KBM-7 (cell line): ENCODE measurements at places on chromosomes 4 and X.

DNA sequence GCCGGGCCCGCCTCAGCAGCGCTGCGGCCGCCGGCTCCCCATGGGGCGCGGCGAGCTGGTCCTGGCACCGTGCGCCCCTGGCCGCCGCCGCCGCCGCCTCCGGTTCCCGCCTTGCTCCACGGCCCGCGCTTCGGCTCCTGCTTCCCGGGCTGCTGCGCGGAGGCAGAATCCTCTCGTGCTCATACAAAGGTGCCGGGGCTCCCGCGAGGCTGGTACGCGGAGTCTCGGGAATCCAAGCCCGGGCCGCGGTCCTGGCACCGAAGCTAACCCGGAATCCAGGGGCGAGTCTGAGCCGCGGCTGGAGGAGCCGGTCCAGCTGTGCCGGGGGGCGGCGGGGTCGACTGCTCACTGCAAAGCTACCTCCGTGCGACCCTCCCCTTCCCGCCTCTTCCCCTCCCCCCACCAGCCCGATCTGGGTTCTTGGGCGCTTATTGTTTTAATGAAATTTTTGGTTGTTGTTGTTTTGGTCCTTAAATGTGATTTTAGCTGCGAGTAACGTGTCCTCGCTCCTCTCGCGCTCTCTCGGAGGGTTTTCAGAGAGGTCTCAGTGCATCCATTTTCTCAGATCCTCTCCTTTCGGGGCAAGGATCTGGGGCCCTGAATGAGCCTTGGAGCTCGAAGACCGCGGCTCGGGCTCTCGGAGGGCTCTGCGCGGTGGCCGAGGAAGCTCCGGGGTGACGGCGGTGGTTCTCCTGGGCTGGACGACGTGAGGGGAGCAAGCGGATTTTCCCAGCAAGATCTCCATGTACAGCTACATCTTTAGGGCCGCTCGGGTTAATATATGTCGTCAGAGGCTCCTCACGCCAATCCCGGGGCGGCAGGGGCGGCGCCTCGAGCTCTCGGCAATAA, at the start of gene HAND2:
HAND2 (minus strand) TSS at position 753 of the 849 bp plus-strand sequence. CDS start 940 bp downstream, outside the sequence.
- DNase-seq: no peak

DNA sequence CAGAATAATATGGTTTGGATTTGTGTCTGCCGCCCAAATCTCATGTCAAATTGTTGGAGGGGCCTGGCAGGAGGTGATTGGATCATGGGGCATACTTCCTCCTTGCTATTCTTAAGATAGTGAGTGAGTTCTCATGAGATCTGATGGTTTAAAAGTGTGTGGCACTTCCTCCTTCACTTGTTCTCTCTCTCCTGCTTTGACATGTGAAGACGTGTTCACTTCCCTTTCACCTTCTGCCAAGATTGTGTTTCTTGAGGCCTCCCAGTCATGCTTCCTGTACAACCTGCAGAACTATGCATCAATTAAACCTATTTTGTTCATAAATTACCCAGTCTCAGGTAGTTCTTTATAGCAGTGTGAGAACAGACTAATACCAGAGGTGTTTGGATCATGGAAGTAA, 325.7 kb upstream of the GIMD1 start:
- DNase-seq: peak; percentile 89

GRCh38 chr4:174434455-174434854, 87.8 kb downstream of the HPGD start:
- no peak for DNase-seq

GRCh38 chr4:57039345-57039744, 60.6 kb downstream of the POLR2B start:
- DNase-seq: no peak

DNA sequence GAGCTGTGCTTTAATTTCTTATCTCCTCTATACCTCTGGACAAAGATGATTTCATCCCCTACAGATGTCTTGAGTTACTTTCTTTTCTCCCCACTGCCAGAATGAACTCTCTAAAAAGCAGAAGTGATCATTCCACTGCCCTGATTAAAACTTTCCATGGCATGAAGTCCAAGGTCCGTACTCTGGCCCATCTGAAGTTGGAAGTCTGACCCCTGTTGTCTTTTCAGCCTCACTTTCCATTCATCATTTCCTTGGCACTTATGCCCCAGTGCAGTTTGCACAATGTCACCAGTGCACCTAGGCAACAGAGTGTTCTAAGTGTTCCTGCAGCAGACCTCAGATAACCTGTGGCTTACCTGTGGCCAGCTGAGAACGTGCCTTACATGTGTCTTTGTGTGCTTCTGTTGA, 242.4 kb downstream of the FRAS1 start:
- peak; percentile 10 for DNase-seq

DNA sequence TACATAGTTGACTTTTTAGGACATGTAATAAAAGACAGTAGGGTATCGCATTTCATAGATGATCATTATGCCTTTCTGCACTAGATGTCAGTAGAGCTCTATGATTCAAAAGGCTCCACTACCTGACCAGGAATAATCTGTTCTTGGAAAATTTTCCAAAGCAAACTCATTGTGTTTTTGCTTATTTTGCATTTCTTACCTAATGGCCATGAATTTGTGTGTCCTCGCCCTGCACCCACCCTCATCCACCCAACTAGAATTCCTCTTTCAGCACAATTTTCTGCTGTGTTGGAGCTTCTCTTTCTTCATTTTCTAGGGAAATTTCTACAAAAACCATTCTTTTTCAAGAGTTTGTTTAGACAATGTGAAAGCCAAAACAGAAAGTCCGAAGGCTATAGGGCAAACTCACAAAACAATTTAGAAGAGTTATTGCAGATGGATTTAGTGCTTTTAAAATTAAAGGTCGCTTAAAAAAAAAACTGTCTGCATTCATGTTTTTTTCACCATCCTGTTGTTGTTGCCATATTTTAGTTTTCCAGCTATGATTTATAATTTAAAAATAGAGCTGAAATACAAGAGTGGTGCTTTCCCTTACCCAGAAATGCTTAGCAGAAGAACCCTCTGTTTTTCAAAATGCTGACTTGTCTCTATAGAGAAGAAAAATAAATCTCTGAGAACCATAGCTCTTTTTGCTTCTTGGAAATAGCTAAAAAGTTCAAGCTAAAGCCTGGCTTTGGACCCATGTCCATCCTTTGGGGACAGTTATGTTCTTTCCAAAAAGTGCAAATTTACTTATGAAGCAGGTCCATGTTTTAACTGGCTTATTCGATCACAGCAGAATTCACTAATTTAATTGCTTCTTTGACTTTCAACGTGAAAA, 183.7 kb downstream of the SPATA18 start:
- DNase-seq: peak; percentile 20

DNA sequence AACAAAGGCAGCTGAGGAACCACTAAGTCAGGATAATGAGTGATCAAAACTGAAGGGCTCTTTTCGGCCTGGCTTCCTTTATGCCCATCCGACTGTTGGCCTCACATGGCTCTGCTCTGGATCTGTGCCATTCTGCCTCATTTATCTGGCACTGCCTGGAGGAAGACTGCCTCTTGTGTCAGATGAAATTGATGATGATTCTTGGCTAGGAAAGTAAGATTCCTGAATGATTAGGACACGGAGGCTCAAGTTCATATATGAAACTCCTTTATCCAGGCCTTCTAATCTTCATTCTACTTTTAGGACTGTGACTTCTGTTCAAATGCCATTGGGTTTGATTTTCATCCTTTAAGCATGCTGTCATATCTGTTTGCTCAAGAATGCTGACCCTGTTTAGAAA, 475.4 kb upstream of the RPS6KA3 start:
- no peak for DNase-seq

DNA sequence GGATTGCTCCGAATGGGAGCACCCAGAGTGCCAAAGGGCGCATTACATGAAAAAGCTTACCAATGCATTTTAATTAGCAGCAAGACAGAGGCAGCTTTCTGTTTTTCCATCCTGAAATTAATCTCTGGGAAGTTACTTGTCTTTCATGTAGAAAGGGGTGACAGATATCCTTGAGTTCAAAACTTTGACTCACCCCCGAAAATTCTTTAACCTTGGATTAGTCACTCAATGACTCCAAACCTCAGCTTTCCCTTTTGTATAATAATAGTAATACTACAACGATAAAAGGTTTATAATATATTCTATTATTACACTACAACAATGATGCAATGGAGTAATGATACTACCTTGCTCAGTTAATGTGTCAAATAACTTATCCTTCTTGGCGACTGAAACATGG, 126.3 kb downstream of the ADAMTS3 start:
- DNase-seq: no peak

GRCh38 chrX:80817002-80817401, 7.3 kb upstream of the BRWD3 start:
- DNase-seq: no peak

DNA sequence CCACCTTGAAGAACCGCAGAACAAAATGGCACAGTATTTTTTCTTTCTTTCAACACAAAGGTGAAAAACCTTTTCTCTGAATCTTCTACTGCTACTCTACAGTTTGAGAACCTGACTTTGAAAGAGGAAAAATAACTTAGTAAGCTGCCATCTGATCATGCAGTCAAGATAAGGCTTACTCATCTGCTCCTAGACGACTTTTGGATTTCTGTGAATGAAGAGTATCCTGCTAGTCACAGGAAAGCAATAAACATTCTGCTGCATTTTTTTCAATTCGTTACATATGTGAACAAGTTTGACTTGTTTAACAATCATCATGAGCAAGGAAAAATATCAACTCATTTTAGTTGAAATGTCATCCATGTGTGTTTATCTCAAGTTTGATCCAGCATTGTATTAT, 25.2 kb downstream of the TIGD2 start:
- no peak for DNase-seq

DNA sequence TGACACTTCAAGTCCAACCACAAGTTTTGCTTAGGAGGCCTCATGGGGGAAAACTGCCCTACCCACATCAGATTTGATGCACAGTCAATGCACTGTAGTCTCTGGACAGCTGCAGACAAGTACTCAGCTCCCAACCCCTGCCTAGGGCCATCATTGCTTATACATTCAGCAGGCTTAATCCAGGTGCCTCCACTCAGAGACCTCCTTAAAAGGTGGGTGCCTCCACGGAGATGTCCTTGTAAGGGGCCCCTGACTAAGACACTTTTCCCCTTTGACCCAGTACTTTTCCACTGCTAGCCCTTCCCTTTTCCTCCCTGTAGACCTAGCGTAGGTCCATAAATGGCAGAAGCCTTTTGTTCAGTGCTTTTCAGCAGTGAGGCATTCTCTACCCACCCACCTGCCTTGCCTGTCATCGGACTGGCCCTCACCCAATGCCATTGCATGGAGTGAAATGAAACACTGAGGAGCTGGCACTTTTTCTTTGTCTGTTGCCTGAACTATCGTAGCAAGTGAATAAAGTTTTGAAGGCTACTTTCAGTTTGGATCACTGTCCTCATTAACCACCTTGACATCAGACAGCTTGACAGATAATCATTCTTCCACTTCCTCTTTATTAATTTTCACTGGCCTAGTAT, 23.8 kb upstream of the PLK4 start:
- no peak for DNase-seq

DNA sequence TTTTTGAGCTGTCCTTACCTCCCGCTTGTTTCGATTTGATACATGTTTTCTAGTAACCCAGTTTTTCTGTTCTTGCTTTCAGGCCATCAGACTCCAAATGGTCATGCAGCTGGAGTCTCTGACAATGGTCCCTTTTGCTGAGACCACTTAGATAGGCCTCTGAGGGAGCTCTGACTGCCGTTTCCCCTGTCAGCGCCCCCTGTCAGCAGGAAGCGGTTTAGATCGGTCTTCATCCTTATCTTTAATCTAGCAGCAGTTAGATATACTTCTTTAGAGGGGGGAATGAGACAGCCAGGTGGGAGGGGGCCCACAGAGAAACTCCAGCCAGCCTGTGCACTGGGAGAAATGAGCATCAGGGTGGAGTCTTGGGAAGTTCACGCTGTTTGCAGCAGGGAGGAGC, 457.9 kb downstream of the GPAT3 start:
- peak; percentile 4 for DNase-seq

DNA sequence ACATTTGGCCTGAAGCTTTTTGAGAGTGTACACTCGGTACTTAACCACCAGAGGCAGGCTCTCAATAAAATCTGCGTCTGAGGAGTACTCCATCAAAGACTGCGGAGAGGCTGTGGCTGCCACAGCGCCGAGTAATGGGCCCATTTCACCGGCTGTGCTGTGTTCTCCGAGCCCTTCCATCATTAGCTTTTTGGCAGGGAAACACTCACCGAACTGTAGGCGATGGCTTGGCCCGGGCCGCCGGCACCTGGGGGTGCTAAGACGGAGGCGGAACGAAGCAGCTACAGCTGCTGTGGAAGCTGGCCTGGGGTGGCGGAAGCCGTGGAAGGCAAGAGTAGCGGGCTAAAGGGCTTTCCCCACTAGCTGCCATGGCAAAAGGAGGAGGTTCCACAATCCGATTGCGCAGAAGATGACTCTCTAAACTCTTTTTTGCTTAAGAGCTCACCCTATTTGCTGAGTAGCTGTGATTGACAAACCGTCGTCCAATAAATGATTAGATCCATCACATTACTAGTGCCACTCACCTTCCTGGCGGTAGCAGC, 48.5 kb upstream of the PABPC1L2A start:
- DNase-seq: no peak

DNA sequence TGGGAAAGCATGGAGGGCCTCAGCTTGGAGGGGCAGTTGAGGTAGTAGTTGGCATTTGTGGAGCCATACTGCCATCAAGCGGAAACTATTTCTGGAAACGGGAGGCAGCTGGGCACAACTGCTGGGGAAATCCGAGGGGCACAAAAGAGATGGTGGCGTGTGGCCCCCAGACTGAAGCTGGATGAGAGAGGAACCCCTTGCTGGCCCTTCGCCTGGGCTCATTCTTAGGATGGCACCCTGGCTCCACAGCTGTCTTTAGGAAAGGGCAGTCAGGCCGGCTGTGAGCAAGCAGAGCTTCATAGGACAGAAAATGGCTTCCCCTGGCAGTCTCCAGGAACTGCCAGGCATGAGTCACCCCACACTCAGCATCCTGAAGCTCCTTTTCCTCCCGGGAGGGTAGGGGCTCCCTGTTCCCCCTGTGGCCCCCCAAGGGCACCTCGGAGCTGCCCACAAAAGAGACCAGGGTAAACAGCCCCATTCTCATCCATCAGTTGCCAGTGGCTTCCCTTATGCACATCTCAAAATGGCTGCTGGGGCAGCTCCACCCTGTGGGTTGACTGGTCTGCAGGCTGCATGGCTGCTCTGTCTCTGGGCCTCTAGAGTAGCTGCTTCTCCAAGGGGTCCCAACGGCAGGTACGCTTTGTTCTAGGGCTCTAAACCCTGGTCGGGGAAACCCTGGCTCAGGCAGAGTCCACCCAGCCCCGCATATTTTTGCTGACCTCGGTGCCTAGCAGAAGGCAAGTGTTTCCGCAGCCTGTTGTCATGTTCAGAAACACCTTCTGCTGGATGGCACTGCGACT, 64.7 kb downstream of the NBDY start:
- no peak for DNase-seq

GRCh38 chr4:98977557-98977956, 18.0 kb upstream of the METAP1 start:
- no peak for DNase-seq

GRCh38 chrX:47560179-47560933, 649 bp upstream of the ARAF start:
- no peak for DNase-seq

DNA sequence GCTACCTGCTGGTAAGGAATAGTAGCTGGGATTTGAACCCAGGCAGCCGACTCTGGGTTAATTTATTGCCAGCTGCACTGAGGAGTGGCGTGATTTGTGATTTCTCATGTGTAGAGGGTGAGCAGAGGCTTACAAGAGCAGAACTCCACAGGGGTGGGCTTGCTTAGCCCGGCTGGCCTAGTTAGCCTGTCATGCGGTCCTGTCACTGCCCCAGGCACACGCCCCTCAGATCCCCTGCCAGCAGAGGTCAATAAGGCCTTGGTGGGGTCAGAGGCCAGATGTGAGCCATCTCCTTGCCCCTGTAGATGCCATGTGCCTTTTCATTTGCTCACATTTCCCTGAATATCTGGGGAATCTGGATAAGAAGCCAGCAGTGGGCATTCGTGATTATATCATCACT, 13.4 kb downstream of the NSDHL start:
- DNase-seq: no peak

GRCh38 chr4:104649631-104650030, 154.9 kb upstream of the CXXC4 start:
- no peak for DNase-seq
